Thoracic aorta (tissue), 2 donors: ENCODE measurements at places on chromosomes 4 and X. TPM values are rescaled to one million over a fixed set of nuclear protein-coding genes. Genes with fewer than 3 reads are reported as not detected.

The CYBB gene
- total RNA-seq: 38.7 TPM

The TAF7L gene
- not detected for total RNA-seq

The SSX4B gene
- not detected for total RNA-seq

The NR0B1 gene
- 0.81 TPM for total RNA-seq

The GC gene
- total RNA-seq: not detected

The MGAT4D gene
- not detected for total RNA-seq

The DACH2 gene
- not detected for total RNA-seq

DNA sequence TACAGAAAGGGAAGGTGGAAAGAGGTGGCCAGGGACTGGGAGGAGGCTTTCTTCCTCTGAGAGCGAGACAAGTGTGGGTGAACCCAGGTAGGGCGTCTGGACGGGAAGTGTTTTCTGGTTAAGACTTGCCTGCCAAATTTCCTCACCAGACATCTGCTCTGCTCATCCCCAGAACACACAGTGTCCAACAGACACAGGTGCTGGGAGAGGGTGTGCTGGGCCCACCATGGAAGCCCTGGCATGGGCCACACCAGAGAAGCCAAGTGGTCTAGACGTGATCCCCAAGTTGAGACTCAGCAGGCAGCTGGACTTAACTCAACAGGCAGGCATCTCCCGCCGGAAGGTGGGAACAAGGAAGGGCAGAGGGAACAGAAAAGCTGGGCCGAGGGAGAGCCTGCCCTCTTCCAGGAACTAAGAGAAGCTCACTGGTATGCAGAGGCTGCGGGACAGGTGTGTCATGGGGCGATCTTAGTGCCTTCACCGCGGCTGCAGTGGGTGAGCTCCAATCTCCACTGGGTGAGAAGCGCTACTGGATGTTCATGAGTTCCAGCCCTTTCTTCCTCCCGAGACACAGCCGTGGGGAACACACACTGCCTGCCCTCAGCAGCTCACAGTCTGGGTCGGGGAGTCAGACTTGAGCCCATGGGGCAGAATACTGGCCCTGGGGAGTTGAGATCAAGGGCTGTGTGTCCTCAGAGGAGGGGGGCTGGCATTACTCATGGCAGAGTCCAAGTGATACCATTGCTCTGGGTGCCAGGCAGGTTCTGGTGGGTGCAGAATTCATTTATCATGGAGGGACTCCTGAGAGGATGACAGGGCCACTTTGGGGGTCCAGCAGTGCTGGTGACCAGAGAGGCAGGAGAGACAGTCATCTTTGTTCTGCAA lies 110.2 kb downstream of the CPZ start:
- no peak overlapping the region for H3K27ac ChIP-seq
- H3K36me3 ChIP-seq: no peaks in the 10 kb centered on the region
- no peak overlapping the region for H3K4me3 ChIP-seq
- no peak for DNase-seq
- no peaks in the 10 kb centered on the region for H3K4me1 ChIP-seq

GRCh38 chrX:23844502-23845138 lies 61.6 kb downstream of the SAT1 start:
- H3K27me3 ChIP-seq: no peaks in the 10 kb centered on the region
- no peaks in the 10 kb centered on the region for H3K36me3 ChIP-seq
- peak overlapping the region; percentile 21 for H3K27ac ChIP-seq
- H3K4me1 ChIP-seq: no peaks in the 10 kb centered on the region
- no peak overlapping the region for H3K4me3 ChIP-seq

- no peak for DNase-seq
- no peaks in the 10 kb centered on the region for H3K27me3 ChIP-seq
- H3K4me1 ChIP-seq: no peaks in the 10 kb centered on the region
- no peaks in the 10 kb centered on the region for H3K36me3 ChIP-seq
- H3K27ac ChIP-seq: peak overlapping the region; percentile 59
- peak overlapping the region; percentile 78 for H3K4me3 ChIP-seq
Measured at GRCh38 chrX:17375367-17375636, 302 bp downstream of the NHS start.

DNA sequence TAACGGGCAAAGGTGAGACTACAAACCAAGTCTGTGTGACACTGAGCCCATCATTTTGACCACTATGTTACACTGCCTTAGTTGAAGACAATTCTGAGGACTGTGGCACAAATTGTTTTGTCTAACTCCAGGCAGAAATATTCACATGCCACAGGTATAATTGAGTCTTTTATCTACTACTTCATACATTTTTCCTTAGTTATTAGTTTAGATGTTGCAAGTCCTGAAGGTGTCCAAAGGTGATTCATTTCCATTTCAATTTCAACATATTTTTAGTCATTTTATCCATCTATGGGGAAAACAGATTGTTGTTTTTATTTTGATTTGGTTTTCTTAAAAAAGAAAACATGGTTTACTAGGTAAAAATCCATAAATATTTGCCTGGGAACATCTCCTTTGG lies 341.7 kb upstream of the SMIM31 start:
- DNase-seq: no peak
- no peaks in the 10 kb centered on the region for H3K27me3 ChIP-seq
- H3K4me3 ChIP-seq: no peak overlapping the region
- H3K27ac ChIP-seq: no peak overlapping the region

GRCh38 chr4:38990241-38990640 lies 42.0 kb downstream of the TMEM156 start:
- H3K36me3 ChIP-seq: no peaks in the 10 kb centered on the region
- H3K4me1 ChIP-seq: no peaks in the 10 kb centered on the region
- no peak for DNase-seq
- no peak overlapping the region for H3K4me3 ChIP-seq
- H3K27ac ChIP-seq: no peak overlapping the region

GRCh38 chrX:120426599-120426998 lies 42.5 kb downstream of the LAMP2 start:
- DNase-seq: no peak
- no peaks in the 10 kb centered on the region for H3K4me1 ChIP-seq
- no peaks in the 10 kb centered on the region for H3K36me3 ChIP-seq
- no peaks in the 10 kb centered on the region for H3K27me3 ChIP-seq
- H3K4me3 ChIP-seq: no peak overlapping the region
